Foreskin fibroblast (primary cell): ENCODE measurements at places on chromosomes 7 and 10.

DNA sequence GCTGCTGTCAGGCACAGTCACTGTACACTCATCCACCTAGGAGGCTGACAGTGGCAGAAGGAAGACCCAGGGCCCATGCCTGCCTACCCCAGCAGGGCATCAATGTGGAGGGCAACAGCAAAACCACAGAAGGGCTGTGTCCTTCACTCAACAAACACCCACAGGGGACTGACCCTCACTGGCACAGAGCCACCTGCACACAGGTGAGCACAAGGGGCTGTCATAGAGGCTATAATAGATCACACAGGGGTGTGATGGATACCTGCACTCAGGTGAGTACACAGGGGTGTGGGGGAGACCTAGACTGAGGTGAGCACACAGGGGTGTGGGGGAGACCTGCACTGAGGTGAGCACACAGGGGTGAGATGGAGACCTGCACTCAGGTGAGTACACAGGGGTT lies 132.8 kb upstream of the TCERG1L start:
- no peak for DNase-seq

DNA sequence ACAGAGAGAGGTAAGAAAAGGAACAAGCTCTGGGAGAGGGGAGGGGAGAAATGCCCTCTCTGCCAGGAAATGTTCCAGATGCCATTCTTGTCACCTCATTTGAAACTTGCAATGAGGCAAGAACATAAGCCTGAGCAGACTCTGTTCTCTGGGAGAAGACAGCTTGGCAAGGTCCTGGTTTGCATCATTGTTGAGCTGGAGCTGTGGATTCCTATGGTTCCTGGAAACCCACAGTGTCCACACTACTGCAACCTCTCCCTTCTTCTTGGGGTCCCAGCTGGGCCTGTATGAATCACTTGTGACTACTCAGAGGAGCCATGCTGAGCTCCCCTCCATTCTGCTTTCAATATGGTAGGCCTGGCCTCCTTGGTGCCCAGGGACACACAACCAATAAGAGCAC lies 60.8 kb upstream of the HECTD2 start:
- DNase-seq: peak; percentile 95

GRCh38 chr10:58050575-58050974 lies 217.1 kb downstream of the IPMK start:
- no peak for DNase-seq

DNA sequence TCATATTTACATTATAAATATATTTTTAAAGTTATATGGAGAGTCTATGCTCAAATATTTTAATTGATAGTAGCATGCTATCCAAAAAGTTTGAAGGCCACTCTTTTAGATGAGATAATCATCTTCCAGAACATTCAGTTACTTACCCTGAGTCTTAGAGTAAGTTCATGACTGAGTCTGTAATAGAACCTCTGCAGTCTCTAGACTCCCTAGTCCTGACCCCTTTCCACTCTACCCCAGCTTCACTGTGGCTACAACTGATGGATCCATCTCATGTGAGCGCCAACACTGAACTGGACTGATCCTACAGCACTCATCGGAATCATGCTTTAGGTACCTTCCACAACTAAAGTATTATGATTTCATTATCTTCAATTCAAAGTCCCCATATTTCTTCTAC lies 10.1 kb downstream of the HACD1 start:
- no peak for DNase-seq

- no peak for DNase-seq
Measured at GRCh38 chr7:29636009-29636351, 72.3 kb downstream of the PRR15 start.

DNA sequence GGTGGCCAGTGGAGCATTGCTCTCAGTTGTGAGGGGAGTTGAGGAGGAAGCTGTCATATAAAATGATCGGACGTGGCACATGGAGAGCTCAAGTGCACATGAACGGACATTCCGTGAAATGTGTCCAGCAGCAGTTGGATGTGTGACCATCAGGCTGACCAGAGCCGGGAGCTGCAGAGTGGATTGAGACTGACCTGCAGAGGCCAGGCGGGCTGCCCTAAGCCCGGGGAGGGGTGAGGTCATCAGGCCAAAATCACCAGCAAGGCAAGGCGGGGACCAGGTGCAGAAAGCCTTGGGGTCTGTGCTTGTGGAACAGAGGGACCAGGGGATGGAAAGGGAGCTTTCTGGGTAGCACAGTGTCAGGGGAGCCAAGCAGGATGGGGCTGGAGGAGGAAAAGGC lies 279.5 kb downstream of the CELF2 start:
- DNase-seq: no peak

GRCh38 chr10:127734753-127735152 lies 2.2 kb upstream of the FOXI2 start:
- DNase-seq: no peak

- no peak for DNase-seq
Measured at GRCh38 chr10:9615189-9615588, 1402.5 kb upstream of the CELF2 start.

DNA sequence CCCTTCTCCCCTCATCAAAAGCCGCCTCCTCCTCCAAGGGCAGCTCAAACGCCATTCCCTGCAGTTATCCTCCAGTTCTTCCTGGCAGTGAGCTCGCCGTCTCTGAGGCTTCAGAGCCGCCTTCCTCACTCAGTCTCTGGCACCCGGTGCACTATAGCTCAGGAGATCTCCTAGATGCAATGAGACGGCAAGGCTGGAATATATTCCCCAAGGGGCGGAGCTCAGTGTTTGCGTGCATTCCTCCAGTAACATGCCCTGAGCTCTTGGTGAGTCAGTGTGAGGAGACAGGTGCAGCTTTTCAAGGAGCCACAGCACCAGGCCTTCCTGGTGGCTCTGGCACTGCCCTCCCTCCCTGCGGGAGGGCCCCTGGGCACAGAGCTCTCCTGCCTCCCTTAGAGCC lies 512.6 kb upstream of the FOXK1 start:
- no peak for DNase-seq

- no peak for DNase-seq
Measured at GRCh38 chr7:76220185-76221057, 18.7 kb downstream of the SRRM3 start.

- no peak for DNase-seq
Measured at GRCh38 chr7:113204415-113204814, 86.1 kb upstream of the SMIM30 start.

- no peak for DNase-seq
Measured at GRCh38 chr7:129698516-129699418, 87.2 kb downstream of the NRF1 start.
